Lung microvascular endothelial cell (primary cell): ENCODE measurements at places on chromosomes 1 and 21. TPM values are rescaled to one million over a fixed set of nuclear protein-coding genes. Genes with fewer than 3 reads are reported as not detected.
A peak's percentile ranks its signal among the peaks of the same experiment; 100 is the strongest.

DNA sequence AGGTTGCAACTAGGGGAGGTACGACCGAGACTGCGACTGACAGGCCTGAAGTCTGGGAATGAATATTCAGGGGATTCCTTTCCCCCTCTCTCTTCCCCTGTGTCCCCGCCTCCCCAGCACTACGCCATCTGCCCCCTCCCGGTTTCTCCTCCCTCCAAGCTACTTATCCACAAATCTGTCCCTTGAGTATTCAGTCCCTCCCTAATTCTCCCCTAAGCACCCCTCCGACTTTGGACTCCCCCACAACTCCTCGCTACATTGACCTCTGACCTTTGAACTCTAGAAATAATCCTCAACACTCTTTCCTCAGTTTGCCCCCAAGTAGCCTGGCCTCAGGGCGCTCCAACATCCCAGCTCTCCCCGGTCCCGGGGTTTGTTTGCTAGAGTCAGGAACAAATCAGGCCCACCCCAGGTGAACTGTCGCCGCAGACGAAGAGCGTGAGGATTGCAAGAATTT lies 393 bp downstream of the LYSMD1 start:
- DNase-seq, result peak; percentile 33

- peak; percentile 76 for DNase-seq
Observed at GRCh38 chr1:224447251-224447650, 12.7 kb upstream of the WDR26 start.

DNA sequence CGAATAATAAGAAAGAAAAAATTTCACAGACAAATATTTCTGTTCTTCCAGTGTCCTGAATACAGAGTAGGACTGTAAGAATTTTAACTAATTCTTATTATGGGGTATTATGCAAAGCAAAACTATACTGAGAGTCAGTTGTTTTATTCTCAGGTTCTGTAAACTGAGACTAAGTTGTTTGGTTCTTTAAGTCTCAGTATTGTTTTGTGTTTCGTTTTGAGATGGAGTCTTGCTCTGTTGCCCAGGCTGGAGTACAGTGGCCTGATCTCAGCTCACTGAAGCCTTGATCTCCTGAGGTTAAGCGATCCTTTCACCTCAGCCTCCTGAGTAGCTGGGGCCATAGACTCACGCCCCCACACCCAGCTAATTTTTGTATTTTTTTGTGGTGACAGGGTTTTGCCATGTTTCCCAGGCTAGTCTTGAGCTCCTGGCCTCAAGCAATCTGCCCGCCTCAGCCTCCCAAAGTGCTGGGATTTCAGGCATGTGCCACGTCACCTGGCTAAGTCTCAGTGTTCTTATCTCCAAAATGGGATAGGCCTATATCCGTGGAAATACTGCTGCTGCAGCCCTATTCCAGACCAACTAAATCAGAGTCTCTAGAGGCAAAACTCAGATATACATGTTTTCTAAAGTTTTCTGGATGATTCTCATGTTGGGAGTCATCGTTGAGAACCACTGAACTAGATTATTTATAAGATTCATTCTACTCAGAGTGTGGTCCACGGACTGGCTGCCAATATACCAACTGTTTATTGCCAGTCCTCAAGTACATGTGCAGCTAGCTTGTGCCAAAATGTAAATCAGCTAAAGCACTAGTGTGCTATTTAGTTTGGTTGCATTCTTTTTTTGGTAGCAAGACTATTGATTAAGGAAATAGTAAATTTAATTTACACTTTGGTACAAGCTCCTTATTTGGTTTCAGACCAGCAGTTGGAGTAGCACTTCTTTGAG lies 116.6 kb downstream of the HS2ST1 start:
- no peak for DNase-seq

- DNase-seq, result no peak
Observed at GRCh38 chr1:172136925-172137324, 283.6 kb upstream of the C1orf105 start.

DNA sequence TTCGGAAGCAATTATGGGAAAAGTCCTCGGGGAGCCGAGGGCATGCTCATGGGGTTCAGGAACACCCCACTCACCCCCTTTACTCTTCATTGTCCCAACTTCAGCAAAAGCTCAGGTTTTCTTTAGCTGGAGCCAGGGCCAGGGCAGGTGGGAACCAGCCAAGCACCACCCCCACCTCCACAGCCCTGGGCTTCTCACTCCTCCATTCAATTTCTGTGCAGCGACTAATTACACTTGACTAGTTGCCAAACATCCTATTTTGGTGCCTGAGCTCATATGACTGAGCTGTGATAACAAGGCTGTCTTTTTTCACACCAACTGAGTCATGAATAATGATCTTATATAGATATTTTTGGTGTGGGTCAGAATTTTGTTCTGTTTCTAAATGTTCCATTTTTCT lies 257.2 kb upstream of the AJAP1 start:
- DNase-seq, result no peak

DNA sequence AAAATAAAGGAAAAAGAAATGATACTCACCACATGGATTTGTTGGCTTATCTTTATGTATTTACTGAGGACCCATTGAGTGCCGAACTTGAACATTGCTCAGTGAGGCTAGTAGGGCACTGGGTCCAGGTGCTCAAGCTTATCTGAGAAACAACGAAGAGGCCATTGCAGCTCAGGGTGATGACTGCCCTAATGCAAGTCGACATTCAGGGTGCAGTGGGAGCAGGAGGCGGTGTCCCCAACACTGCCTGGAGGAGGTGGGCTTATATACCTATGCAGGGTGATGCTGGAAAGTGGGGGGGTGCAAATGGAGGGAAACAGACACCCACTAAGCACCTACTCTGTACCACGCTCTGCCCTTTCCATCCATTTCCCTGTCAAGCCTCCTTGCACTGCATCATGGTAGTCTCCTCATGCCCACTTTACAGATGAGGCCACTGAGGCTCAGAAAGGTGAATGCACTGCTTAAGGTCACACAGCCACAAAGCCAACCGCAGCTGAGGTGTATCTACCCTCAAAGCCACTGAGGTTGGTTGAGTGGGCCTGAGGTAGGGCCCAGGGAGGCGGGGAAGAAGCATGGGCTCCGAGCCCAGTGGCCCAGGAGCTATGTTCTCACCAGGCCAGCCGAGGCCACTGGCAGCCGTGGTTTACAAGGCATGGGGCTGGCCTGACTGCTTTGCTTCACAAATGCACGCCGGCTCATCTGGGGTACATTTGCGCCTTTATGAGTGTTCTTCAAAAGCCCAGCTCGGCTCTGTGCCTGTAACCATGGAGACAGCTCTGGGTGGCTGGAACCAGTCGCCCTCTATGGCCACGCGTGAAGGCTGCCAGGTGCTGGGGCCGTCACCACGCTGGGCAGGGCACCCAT lies 103.8 kb downstream of the EPHB2 start:
- no peak for DNase-seq

- DNase-seq, result no peak
Observed at GRCh38 chr21:17709266-17709611, 96.5 kb upstream of the BTG3 start.

DNA sequence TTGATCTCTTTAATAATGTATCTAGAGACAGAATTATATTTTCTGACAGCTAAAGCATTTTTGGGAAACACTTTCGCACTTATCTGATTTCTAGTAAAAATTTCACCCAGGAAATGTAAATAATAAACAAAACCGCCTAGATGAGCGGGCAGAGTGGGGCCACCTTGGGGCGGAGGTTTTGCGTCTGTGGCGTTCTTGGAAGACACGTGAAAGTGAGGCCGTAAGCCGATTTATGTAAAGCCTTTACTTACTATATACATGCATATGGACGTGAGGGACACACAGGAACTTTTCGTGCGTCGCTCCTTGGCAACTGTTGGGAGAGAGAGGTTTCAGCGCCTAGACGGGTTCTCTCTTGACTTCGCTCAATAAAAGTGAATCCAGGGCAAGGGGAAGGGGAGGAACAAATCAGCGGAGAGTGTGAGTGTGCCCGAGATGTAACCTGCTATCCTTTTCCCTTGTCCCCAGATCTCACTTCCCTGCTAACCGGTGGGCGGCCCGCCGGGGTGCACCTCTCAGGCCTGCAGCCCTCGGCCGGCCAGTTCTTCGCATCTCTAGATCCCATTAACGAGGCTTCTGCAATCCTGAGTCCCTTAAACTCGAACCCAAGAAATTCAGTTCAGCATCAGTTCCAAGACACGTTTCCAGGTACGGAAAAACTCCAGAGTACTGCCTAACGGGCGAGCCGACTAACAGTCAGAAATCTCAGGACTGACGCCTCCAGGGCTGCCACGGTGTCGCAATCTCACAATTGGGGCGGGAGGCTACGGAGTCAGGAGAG lies 1.7 kb downstream of the HLX start:
- no peak for DNase-seq

PLEKHN1 gene
- under 0.01 and 0.22 TPM in 2 replicates for total RNA-seq
